Hippocampal formation (tissue), 2 donors: ENCODE measurements at places on chromosomes 11 and 22.
A peak's percentile ranks its signal among the peaks of the same experiment; 100 is the strongest.

DNA sequence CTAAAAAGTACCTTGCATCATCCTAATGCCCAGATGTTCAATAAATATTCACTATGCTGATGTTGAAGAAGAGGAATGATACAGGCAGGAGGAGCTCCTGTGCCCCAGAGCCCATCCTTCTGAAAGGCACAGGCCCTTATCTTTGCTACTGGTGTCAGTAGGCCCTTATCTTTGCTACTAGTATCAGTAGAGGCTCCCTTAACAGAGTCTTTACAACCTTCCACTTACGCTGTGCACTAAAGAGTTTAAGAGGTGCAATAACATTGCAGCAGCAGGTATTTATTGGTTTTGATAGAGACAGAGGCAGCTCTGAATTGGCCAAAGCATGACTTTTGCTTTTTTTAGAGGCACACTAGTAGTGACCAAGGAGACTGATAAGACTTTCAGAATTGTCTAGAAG lies 174.4 kb downstream of the TENM4 start:
- no peak for DNase-seq

GRCh38 chr11:23988381-23989006 lies 508.4 kb upstream of the LUZP2 start:
- DNase-seq = no peak

DNA sequence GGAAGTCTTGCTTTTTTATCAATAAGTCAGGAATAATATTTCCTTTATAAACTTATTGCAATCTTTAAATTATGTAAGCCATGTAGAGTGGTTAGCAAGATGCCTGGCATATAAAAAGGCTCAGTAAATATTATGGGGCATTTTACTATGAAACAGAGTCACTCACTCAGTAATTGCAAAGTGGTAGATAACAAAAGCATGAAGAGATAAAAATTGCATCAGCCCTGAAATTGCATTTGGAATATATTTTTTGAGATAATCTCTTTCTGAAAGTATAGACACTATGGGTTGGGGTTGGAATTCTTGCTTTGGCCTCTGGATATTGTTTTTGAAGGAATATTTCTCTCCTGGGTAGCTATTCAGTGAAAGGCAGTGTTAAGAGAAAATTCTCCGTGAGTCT lies 188.6 kb downstream of the JRKL start:
- DNase-seq = no peak

GRCh38 chr22:28123989-28124766 lies 205.1 kb upstream of the PITPNB start:
- DNase-seq = no peak

DNA sequence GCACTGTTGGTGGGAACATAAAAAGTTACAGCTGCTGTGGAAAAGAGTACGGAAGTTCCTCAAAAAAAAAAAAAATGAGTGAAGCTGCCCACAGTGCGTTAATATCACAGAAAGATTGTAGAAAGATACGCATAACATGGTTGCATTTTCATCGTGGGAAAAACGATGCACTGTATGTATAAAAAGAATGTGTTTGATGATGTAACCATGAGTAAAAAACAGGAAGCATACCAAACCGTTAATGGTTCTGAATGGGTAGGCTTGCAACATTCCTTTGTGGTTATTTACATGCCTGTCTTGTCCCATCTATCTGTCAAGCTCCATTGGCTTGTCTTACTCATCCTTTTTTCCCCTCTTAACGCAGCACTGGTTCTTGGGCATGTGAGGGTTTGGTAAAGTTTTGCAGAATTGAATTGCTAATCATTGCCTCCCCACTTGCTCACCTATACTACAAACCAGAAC lies 33.8 kb upstream of the DKK3 start:
- no peak for DNase-seq

DNA sequence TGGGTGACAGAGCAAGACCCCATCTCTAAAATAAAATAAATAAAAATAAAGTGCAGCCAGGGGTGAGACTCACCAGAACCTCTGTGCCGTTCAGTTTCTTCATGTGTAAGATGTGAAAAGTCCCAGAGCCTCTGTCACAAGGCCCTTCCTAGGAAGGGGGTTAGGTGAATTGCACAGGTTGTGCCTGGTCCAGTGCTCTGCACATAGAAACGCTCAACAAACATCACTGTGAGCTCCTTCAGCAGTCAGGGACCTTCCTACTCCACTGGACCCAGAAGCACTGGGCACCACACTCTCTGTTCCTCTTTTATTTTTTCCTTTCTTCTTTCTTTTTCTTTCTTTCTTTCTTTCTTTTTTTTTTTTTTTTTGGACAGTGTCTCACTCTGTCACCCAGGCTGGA lies 22.3 kb downstream of the MRPL21 start:
- DNase-seq = no peak

DNA sequence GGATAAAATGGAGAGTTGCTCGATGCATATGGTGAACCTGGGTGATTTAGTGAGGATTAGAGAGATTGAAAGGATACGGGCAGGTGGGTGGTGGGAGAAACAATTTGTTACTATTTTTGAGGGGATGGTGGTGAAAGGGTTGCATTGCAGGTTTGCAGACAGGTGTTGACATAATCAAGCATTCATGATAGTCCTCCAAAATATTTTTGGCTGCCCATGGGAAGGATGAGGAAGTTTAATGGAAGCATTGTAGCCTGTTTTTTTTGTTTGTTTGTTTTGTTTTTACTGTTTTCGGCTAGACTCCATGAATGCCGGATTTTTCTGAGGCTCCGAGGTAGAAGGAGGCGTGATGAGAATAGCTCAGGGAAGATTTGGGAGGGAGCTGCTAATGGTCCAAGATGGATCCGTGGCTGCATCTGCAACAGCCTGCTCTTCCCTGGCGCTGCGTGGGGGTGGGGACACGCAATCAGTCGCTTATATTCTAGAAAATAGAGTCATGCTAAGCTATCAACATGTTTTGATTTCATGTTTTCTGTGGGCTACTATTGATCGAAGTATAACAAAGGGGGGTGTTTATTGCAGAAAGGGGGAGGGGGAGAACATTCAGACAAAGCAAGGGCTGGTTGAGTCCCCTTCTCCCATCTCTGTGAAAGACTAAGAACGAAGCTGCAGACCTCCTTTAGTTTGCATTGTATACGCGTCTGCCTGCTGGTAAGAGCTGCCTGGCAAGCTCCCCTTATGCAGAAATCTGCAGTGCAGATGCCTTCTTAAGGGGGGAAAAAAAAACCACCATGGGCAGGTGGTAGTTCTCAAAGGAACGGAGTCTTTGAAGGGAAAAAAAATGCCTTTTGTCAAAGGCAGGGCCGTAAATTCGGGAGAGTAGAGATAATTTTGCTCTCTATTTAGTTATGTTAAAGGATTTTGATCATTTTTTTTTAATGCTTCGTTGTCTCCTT lies 1.0 kb downstream of the RTN3 start:
- peak; percentile 55 for DNase-seq

- no peak for DNase-seq
These were observed 341.1 kb upstream of the LUZP2 start for GRCh38 chr11:24155792-24156191.

DNA sequence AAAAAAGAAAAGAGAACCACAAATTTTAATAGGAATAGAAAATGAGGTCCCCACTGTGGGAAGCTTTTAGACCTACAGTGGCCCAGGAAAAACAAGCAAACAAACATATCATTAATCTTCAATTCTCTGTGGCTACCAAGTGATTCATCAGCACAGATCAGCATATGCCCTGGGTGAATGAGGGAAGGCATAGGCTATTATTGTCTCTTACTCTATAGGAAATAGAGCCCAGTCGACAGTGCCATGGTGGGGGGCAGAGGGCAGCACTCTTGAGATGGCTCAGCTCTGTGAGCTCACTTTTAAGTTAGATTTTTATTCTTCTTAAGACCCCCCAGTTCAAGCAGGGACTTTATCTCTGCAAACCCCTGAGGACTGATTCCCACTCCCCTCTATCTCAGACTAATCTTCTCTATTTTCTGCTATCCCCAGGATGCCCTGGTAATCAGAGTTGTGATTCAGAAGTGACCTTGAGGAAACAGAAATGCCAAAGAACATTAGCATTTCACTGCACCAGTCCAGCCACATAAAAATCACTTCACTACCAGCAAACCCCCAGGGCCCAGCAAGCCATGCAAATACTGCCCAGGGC lies 9.5 kb upstream of the FEZ1 start:
- DNase-seq = no peak

GRCh38 chr22:49213731-49214352 lies 613.8 kb downstream of the BRD1 start:
- no peak for DNase-seq

DNA sequence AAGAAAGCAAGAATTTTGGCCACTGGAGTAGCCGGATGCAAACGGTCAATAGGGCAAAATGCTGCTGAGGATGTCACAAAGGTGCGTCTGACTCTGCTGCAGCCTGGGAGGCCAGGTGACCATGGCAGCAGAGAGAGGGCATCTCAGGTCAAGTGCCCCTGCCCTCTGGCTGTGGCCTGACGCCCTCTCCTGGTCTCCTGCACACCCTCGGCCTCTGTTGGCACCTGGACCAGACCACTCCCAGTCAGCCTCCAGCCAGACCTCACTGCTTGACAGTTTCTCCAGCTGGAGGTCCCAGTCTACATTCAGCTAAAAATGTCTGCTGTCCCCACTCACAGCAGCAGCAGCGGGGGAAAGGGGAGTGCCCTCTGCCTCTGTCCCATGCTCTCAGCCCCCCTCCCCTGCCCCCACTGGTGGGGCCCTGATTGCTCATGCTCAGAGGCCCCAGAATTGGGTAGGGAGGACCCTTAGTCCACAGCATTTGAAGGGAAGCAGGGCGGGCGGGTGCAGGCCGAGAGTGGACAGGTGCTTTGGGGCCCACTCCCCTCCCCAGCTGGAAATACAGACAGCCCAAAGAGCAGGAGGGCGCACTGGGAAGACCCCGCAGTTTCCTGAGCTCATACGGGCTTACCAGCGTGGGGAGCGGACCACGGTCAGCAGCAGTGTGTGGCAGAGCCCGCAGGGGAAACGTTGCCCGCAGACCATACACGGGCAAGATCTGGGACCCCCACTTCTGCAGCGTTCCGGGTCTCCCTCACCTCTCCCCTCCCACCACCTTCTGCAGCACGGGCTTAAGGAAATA lies 1.6 kb upstream of the BRSK2 start:
- no peak for DNase-seq

- no peak for DNase-seq
These were observed 90.9 kb downstream of the MICAL2 start for GRCh38 chr11:12200991-12201985.

DNA sequence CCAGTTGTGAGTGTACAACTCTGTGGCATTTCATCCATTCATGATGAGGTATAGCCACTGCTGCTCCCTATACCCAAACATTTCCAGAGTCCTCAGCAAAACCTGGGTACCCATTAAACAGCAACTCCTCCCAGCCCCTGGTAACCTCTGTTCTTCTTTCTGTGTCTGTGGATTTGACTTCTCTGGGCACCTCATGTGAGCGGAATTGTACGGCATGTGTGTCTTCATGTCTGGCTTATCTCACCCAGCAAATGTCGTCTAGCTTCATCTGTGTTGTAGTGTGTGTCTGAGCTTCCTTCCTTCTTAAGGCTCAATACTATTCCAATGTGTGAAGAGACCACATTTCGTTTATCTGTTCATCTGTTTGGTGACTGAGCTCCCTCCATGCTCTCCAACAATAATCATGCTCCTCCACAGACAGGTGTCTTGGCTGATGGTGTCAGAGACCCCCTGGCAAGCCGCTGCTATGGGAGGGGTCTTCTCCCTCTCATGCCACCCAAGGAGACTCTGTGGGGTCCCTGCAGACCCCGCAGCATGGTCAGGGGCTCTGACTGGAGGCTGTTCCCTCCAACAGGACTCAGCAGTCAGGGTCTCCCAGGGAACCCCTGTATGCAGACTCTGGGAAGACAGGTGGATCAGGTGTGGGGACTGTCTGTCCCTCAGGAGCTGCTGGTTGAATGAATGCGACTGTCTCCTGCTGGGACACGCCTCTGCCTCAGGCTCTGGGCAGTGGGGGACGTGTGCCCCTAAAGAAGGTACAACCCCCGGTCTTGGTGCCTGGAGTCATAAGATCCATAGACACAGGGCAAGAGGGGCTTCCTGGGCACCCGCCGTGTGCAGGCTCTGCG lies 52.7 kb downstream of the SMIM38 start:
- DNase-seq = no peak

DNA sequence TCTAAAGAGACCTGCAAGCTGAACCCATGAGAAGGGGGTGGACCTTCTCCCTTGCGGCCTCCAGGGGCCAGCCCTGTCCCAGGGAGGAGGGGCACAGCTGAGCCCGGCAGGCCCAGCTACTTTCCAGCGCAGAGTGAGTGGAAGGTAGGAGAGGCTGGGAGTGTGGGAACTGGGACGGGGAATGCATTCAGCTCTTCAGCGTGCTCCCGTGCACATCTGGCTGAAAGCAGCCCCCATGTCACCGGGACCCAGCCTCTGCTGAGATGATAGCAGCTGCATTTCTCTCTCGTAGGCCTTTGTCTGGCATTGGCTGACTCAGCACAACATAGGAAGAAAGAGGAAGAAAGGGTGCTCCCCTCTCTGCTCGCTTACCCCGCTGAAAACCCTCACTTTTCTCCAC lies 951.5 kb downstream of the TBC1D22A start:
- no peak for DNase-seq

- peak; percentile 17 for DNase-seq
These were observed 118.1 kb downstream of the BBOX1 start for GRCh38 chr11:27158456-27159334.

DNA sequence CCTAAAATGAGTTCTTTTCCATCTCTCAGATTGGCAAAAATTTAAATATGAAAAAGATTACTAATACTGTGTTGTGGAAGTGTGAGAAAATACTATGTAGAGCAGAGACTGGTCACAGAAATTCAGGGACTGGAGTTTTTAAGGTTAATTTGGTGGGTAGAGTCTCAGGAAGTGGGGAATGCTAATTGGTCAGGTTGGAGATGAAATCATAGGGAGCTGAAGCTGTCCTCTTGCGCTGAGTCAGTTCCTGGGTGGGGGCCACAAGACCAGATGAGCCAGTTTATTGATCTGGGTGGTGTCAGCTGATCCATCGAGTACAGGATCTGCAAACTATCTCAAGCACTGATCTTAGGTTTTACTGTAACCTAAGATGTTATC lies 29.4 kb upstream of the TMEM86A start:
- DNase-seq = no peak

GRCh38 chr22:36015811-36016529 lies 12.7 kb downstream of the RBFOX2 start:
- no peak for DNase-seq

DNA sequence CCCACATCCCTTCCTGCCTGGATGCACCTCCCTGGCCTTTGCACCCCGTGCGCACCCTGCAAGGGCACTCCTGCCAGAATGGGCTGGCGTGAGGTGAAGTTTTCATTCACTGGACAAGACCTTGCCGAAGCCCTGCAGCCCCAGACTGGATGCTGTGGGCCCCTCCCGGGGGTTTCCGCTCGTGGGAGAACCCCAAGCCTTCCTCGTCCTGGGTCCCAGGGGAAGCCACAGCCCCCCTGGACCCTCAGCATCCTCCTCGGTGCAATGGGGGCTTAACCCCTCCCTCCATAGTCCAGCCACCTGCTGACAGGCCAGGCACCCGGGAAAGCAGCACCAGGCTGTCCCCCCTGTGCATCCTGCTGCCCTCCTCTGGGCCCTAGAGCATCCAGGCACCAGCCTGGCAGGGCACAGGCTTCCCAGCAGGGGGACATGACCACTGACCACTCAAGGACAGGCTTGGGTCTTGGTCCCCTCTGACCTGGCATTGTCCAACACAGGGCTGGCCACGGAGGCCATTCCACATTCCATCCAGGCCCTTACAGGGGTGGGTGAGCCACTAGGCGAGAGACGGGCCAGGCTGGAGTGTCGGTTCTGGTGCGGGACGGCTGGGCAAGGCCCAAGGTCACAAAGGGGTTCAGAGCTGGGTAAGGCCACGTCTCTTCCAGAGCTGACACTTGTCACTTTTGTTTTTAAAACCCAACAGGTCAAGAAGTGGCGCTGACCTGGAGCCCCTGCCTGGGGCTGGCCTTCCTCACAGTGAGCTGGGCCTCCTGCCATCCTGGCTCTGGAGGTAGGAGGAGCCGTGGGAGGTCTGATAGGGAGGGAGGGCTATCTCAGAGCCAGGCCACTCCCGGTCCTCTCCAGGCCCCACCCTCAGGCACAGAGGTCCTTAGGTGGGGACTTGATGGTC lies 41.5 kb upstream of the PPARA start:
- DNase-seq = no peak
